Umbilical cord (tissue), 2 donors: ENCODE measurements at places on chromosomes 2 and 18.

DNA sequence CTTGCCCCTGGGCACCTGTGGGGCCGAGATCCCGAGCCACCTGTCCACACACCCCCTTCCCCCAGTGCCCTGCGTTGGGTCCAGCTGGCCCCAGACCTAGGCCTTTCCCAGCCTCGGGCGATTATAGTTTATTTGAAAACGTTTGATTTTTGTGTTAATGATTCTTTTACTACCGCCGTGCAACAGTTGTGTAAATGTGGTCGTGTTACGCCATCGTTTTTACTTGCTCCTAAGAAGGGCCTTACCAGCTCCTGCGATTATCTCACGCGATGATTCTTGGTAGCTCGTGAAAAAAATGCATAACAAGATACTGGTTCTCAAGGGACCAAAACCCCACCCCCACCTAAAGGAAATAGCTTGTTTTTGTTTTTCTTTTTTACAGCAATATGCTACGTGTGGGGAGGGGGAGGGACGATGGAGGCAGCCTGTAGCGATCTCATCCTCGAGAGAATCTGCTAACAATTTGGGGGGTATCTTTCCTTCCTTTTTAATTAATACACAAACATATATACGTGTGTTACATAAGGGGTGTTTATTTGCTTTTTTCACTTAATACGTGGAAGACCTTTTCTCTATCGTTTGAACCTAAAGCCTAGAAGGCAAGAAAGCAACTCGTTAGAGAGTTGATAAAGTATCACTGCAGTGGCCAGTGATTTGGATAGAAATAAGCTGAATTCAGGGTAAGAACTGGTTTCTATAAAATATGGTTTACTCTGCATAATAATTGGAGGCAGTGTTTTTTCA is 1.0 kb downstream of the ZDBF2 start:
- peak; percentile 37 for DNase-seq

GRCh38 chr2:209556354-209556961 is 132.6 kb downstream of the MAP2 start:
- DNase-seq: no peak

DNA sequence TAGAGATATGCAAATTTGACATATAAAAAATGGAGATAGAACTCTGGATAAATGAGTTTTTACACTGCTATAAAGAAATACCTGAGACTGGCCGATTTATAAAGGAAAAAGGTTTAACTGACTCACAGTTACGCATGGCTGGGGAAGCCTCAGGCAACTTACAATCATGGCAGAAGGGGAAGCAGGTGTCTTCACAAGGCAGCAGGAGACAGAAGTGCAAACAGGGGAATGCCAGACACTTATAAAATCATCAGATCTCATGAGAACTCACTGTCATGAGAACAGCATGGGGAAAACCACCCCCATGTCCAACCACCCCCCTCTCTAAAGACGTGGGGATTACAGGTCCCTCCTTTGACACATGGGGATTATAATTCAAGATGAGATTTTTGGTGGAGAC is 1540.2 kb upstream of the SLC39A10 start:
- DNase-seq: no peak

DNA sequence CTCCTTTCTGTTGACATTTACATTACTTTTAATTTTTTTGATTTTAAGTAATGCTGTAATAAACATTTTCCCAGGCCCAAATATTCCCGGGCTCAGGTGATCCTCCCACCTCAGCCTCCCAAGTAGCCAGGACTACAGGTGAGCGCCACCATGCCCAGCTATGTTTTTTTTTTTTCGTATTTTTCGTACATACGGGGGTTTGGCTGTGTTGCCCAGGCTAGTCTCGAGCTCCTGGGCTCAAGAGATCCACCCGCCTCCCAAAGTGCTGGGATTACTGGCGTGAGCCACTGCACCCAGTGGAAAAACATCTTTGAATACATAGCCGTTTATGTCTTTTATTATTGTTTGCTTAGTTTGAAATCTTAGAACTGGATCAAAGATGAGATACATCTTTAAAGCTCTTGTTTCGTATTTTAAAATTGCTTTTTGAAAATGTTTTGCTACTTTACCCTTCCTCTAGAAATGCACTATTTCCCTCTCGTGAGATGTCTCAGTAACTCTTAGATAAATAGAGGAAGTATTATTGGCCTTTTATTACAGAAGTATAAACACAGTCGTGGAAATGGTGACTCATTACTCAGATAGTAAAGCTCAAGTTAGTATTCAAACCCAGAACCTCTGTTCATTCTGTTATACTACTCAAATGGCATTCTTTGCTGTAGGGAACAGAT is 2.4 kb downstream of the SMCHD1 start:
- peak; percentile 61 for DNase-seq

GRCh38 chr2:227052879-227053278 is 111.1 kb downstream of the COL4A4 start:
- DNase-seq: no peak

DNA sequence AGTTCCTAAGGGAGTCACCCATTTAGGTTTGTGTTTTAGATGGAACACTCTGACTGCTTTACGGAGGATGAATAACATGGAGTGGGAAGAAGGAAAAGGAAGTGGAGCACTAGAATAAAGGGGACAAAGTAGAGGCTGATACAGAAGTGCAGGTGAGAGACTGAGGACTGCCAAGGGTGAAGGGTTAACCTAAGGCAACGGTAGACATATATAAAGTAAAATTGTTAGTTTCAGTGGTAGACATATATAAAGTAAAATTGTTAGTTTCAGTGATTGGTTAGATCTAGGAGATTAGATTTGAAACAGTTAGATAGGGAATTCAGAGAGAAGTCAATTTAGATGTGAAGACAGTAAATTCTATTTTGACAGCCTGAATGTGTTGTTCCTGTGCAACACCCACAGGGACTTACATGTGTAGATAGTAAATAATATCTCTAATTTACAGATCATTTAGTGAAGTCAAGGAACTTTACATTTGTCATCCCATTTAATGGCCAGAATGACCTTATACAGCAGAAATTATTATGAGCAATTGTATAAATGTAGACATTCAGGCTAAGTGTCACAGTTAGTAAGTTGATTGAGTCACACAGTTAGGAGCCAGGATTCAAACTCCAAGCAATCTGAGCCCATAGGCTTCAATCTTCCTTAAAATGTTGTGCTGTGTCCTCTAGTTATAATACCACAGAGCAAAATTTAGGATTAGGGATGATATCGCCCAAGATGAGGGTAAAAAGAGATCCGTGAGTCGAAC is 270.8 kb upstream of the UBE2E3 start:
- DNase-seq: no peak

DNA sequence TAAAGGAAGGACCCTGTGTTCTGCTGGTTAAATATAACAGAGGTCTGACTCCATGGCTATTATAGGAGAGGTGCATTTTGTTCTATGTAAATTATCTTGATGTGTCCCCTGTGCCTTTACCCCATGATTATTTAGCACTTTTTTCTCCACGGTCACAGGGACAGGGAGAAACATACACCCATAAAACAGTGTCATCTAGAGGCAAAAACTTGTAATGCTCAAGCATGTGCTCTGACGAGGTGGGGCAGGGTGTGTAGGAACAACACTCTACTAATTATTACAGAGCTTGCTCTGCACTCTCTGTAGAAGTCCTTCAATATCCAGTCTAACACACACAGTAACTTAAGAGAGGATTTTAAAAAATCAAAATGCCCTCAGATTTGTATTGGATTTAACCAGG is 187.9 kb downstream of the NEDD4L start:
- DNase-seq: no peak

- peak; percentile 66 for DNase-seq
Measured at GRCh38 chr2:239106314-239106908, 258.5 kb downstream of the TWIST2 start.
